ENCODE measurements at places on chromosomes 3 and 15.

- DNase-seq, result no peak
Observed at GRCh38 chr15:56523521-56523920, 58.6 kb upstream of the MNS1 start.

GRCh38 chr15:79315623-79316328, 4.9 kb downstream of the TMED3 start:
- no peak for DNase-seq

GRCh38 chr15:94965593-94965992, 734.2 kb downstream of the MCTP2 start:
- DNase-seq, result no peak

- DNase-seq, result no peak
Observed at GRCh38 chr3:149042789-149043386, 43.4 kb downstream of the HLTF start.

DNA sequence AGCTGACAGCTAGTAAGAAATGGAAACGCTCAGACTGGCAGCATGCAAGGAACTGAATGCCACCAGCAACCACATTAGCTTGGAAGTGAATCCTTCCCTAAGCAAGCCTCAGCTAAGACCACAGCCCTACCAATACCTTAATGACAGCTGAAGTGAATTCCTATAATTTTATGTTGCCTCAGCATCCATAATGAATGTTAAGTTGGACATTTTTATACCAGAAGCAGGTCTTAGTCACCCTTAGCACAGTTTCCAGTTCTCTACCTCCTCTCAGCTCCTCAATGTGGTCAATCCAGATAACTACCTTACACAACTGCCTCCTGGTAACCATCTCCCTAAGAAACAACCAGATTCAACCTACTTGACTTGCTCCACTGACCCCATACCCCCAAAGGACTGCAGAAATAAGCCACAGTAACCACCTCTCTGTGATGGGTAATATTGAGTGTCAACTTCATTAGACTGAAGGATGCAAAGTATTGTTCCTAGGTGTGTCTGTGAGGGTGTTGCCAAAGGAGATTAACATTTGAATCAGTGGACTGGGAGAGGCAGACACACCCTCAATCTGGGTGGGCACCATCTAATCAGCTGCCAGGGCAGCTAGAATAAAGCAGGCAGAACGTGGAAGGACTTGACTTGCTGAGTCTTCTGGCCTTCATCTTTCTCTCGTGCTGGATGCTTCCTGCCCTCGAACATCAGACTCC, 33.5 kb downstream of the NEDD4 start:
- DNase-seq, result no peak

DNA sequence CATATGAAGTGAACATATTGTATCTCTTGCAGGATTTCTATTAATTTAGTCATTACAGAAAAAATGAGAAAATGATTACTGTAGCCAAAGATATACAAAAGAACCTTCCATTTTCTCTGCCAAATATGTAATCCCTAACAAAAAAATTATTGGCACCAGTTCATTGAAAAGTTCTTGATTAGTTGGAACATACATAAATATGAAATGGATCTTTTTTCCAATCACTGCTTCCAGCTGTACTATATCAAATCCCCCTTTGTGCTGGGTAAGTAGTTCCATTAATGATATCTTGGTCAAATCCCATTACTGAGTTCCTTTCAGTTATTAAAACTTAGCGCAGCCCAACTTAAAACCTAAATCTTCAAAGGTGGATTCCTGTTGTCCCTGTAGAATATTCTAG, 263.8 kb downstream of the SLC9A9 start:
- no peak for DNase-seq

All from stimulated activated CD4-positive, alpha-beta T cell treated with anti-CD3 and anti-CD28 coated beads, Interleukin-4, amount 100 ng/mL, for 24 hours (primary cell).